ENCODE measurements at places on chromosomes 16 and 17.
A peak's percentile ranks its signal among the peaks of the same experiment; 100 is the strongest.

GRCh38 chr17:79374087-79374689 is 236.7 kb downstream of the RBFOX3 start:
- DNase-seq = no peak

- peak; percentile 56 for DNase-seq
Observed at GRCh38 chr17:71229070-71229469, 891.8 kb upstream of the SOX9 start.

- peak; percentile 74 for DNase-seq
Observed at GRCh38 chr16:51151961-51152663, 1.0 kb upstream of the SALL1 start.

DNA sequence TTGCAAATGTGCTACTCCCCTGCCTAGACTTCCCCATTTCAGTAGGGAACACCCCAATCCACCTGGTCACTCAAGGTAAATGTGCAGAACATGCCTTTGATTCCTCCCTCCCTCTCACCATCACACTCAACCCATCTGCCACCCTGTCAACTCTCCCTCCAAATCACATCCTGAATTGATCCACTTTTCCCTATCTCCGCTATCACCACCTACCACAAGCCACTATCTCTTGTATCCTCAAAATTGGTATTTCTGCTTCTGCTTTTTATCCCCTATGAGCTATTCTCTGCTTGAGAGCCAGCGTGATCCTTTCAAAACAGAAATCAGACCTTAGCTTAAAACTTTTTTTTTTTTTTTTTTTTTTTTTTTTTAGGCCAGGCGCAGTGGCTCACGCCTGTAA is 5.4 kb upstream of the NOL11 start:
- no peak for DNase-seq

Data from left hindlimb (tissue), 1 donor.